ENCODE measurements at places on chromosomes 7 and 10. TPM values are rescaled to one million over a fixed set of nuclear protein-coding genes. Genes with fewer than 3 reads are reported as not detected.

DNA sequence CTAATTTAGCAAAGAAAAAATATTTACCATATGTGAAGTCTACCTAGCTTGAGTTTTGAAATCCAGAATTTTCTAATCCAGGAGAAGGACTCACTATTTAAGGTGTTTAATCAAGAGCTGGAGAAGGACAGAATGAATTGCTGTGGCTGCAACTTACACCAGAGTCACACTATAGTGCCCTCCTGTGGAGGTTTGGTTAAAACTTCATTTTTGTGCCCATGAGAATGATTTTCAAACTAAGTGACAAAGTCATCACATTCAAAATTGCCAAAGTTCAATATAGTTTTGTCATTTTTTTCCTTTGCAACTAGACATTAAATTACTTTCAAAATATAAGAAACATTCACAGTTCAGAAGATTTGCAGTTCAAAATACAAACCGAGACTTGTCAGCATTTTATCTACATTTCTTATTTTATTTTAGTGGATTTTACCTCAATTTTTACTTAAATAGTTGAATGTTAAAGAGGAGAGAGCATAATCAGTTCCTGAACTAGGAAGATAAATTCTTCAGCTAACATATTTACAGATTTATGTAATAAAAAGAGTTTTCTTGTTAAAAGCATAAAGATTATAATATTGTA, 70.7 kb downstream of the CABCOCO1 start:
- H3K36me3 ChIP-seq: peaks cover 4% of the 10 kb centered on the region
- no peak for DNase-seq
- no peaks in the 10 kb centered on the region for H3K4me1 ChIP-seq
- H3K4me3 ChIP-seq: no peak overlapping the region

- no peak for DNase-seq
- H3K27ac ChIP-seq: no peak overlapping the region
- peaks cover 11% of the 10 kb centered on the region for H3K36me3 ChIP-seq
- H3K4me3 ChIP-seq: no peak overlapping the region
- peaks cover 9% of the 10 kb centered on the region for H3K4me1 ChIP-seq
- no peaks in the 10 kb centered on the region for H3K27me3 ChIP-seq
Observed at GRCh38 chr7:129271500-129272355, 46.9 kb downstream of the AHCYL2 start.

The AGMO gene
- 3.8 TPM for total RNA-seq

The LYZL1 gene
- not detected for total RNA-seq

The CDHR1 gene
- 5.1 TPM for total RNA-seq

GRCh38 chr7:119572541-119572940, 700.4 kb upstream of the KCND2 start:
- H3K27me3 ChIP-seq: no peaks in the 10 kb centered on the region
- no peak overlapping the region for H3K27ac ChIP-seq
- DNase-seq: peak; percentile 59
- H3K4me3 ChIP-seq: no peak overlapping the region
- H3K4me1 ChIP-seq: no peaks in the 10 kb centered on the region
- H3K36me3 ChIP-seq: no peaks in the 10 kb centered on the region

DNA sequence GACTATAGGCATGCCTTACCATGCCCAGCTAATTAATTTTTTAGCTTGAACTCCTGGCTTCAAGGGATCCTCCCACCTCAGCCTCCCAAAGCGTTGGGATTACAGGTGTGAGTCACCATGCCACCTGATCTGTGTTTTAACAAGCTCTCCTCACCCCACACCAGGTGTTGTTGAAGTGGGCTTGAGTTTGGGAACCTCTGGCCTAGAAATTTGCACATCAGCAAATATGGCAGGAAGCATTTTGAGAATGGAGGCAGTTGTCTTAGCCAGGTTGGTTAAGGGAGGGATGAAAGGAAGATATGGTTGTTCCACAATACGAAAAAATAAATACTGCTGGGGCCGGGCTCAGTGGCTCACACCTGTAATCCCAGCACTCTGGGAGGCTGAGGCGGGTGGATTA, 433.1 kb downstream of the TYW1 start:
- peaks cover 7% of the 10 kb centered on the region for H3K27me3 ChIP-seq
- no peaks in the 10 kb centered on the region for H3K4me1 ChIP-seq
- no peak overlapping the region for H3K27ac ChIP-seq

GRCh38 chr10:129870961-129871621, 93.0 kb downstream of the EBF3 start:
- H3K4me1 ChIP-seq: no peaks in the 10 kb centered on the region
- H3K27me3 ChIP-seq: no peaks in the 10 kb centered on the region
- no peak overlapping the region for H3K4me3 ChIP-seq
- no peak for DNase-seq
- no peaks in the 10 kb centered on the region for H3K36me3 ChIP-seq

DNA sequence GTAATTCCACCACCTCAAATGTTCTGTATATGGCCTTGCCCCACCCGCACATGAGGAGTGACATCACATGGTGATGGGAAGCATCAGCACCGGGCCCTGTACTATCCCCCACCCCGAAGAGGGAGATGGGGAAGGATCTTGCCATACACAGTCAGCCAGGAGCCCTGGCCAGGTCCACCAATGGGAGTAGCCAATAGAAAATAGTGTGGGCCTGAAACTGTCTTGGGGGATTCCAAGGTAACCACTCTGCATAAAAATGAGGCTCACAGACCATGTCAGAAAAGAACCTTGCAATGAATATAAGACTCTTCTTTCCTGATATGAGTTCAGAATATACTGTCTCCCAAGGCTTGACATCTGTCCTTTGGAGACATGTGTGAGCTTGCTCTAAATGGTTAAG, 51.1 kb downstream of the ADRB1 start:
- no peaks in the 10 kb centered on the region for H3K4me1 ChIP-seq
- no peaks in the 10 kb centered on the region for H3K27me3 ChIP-seq
- no peak overlapping the region for H3K4me3 ChIP-seq
- no peaks in the 10 kb centered on the region for H3K36me3 ChIP-seq

The CTTNBP2 gene
- total RNA-seq: 2.9 TPM

The NAT16 gene
- total RNA-seq: not detected

DNA sequence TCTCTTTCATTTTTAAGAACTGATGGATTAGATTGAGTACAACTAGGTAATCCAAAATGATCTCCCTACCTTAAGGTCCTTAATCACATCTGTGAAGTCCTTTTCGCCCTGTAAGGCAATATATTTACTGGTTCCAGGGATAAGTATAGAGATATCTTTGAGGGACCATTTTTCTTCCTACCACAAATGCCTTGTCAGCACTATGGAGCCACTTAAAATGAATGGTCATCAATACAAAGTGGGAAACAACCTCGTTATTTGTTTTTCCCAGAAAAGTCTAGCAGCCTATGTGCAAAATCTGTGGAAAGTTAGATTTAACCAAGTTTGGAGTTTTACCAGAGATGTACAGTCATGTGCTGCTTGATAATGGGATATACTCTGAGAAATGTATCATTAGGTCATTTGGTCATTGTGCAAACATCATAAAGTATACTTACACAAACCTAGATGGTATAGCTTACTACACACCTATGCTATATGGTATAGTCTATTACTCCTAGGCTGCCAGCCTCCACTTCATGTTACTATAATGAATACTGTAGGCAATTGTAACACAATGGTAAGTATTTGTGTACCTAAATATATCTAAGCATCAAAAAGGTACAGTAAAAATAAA, 366.2 kb upstream of the TMEM229A start:
- H3K4me3 ChIP-seq: no peak overlapping the region
- no peaks in the 10 kb centered on the region for H3K27me3 ChIP-seq
- H3K27ac ChIP-seq: no peak overlapping the region
- DNase-seq: no peak
- no peaks in the 10 kb centered on the region for H3K4me1 ChIP-seq

The NKX1-2 gene
- total RNA-seq: not detected

DNA sequence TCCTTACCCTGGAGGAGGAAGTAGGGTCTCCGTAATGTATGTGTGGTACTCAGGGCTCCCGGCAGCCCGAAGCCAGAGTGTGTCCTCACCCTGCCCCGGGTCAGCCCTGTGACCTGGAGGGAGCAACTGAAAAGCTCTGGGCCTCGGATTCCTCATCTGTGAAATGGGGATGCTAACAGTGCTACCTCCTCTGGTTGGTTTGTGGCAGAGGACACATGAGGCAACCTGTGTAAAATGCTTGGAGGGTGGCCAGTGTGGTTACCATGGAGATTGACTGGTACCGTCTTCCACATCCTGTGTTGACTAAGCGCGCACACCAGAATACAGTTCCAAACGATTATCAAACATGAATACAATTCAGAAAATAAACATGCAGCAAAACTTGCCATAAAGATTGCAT, 163.8 kb upstream of the KLF6 start:
- H3K36me3 ChIP-seq: no peaks in the 10 kb centered on the region
- no peak overlapping the region for H3K27ac ChIP-seq
- H3K4me1 ChIP-seq: peaks cover 19% of the 10 kb centered on the region
- no peaks in the 10 kb centered on the region for H3K27me3 ChIP-seq

DNA sequence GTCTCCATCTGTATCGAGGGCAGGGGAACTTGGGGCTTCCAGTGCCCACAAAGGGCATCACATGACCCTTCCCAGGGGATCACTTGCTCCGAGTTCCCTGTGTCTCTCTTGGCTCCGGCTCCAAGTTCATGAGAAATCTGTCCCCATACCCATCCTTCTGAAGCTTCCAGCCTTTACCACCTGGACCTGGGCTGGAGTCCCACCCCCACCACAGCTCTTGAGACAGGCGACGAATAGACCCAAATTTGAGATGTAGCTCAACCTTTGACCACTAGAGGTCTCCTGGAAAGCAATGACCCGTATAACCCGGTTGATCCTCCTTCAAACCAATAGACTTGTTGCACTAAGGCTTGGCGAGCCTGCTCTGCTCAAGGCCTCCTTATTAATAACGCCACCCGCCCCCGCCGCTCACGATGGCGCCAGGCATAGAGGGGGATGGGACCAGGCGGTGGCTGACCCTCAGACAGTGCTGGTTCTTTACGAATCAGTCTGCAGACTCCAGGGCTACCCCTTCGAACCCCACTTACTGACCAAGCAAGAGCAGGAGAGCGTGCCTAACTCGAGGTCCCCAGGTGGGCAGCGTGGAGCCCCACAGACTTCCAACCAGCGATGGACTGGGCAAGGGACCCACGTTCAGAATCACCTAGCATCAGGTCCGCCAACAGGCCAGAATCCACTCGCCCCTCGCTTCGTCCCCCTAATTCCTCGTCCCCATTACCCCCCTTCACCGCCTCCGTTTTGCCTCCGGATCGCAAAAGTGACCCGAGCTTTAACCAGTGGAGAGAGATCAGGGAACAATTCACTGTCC, 4.4 kb upstream of the ARID5B start:
- peak overlapping the region; percentile 60 for H3K4me3 ChIP-seq

- no peaks in the 10 kb centered on the region for H3K4me1 ChIP-seq
- H3K27me3 ChIP-seq: peaks cover 2% of the 10 kb centered on the region
- H3K27ac ChIP-seq: no peak overlapping the region
- no peak for DNase-seq
- H3K36me3 ChIP-seq: no peaks in the 10 kb centered on the region
- no peak overlapping the region for H3K4me3 ChIP-seq
Observed at GRCh38 chr7:95684037-95684436, 87.7 kb upstream of the PDK4 start.

DNA sequence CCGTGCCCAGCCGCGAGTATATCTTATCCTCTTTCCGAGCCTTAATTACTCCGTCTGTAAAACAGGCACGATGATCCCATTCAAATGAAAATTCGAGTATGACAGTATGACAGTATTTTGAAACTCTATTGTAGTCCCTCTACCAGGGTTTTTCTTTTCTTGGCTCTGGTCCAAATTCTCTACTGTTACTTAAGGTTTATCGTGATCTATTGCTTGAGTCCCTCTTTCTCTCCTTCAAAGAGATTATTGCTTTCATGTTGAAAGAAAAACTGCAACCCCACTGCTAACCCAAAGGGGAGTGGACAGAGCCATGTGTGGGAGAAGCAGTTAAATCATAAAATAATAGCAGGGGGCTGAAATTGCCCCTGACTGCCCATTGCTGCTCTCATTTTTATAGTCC, 1156.6 kb upstream of the AUTS2 start:
- peaks cover 1% of the 10 kb centered on the region for H3K36me3 ChIP-seq
- H3K4me1 ChIP-seq: peaks cover 4% of the 10 kb centered on the region
- H3K27ac ChIP-seq: no peak overlapping the region
- H3K4me3 ChIP-seq: no peak overlapping the region

The PHYHIPL gene
- total RNA-seq: 0.70 TPM

DNA sequence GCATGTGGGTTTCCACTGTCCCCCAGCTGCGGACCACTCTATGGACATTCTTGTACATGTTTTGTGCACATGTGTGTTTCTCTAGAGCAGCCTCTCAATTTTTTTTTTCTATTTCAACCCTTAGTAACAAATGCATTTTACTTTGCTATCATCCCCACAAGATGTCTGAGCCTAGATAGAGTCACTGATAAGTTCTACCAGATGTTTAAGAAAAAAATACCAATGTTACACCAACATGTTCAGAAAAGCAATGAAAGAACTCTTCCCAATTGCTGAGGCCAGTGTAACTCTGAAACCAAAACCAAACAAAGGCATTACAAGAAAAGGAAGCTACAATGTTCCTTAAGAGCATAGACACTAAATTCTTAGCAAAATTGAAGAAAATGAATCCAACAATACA, 218.5 kb downstream of the CXCL12 start:
- no peak overlapping the region for H3K4me3 ChIP-seq
- H3K27me3 ChIP-seq: peaks cover 8% of the 10 kb centered on the region
- peaks cover 7% of the 10 kb centered on the region for H3K4me1 ChIP-seq
- H3K27ac ChIP-seq: no peak overlapping the region
- H3K36me3 ChIP-seq: no peaks in the 10 kb centered on the region

The SSC4D gene
- total RNA-seq: 1.2 TPM

- no peak overlapping the region for H3K27ac ChIP-seq
- peaks cover 67% of the 10 kb centered on the region for H3K27me3 ChIP-seq
- H3K4me3 ChIP-seq: no peak overlapping the region
- H3K4me1 ChIP-seq: peaks cover 4% of the 10 kb centered on the region
- no peaks in the 10 kb centered on the region for H3K36me3 ChIP-seq
Observed at GRCh38 chr7:142792129-142792528, 21.4 kb downstream of the PRSS2 start.

DNA sequence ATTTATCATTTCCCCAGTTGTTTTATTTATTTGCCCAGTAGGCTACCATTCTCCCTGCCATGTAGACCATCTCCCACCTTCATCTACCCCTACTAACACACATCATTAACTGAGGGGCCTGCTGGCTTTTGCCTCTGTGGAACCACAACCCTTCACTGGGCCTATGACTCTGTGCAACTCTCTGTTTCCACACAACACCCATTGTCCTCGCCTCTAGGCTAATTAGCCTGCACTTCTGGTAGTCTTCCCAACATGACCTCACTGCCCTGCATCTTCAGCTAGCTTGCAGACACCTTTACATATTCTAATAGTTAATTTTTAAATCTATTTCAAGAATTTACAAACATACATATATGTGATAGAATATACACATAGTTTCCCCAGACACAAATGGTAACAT, 7.5 kb downstream of the ANKIB1 start:
- peaks cover 5% of the 10 kb centered on the region for H3K36me3 ChIP-seq
- H3K4me3 ChIP-seq: no peak overlapping the region
- no peak for DNase-seq
- H3K27me3 ChIP-seq: no peaks in the 10 kb centered on the region
- peaks cover 45% of the 10 kb centered on the region for H3K4me1 ChIP-seq

GRCh38 chr7:50068026-50068425, 25.0 kb downstream of the ZPBP start:
- H3K36me3 ChIP-seq: no peaks in the 10 kb centered on the region
- no peak overlapping the region for H3K27ac ChIP-seq
- H3K4me3 ChIP-seq: no peak overlapping the region
- H3K4me1 ChIP-seq: peaks cover 16% of the 10 kb centered on the region

The CNPY1 gene
- not detected for total RNA-seq

Measured in chondrocyte (in vitro differentiated cells).